NCI-H1092 (cell line): ENCODE measurements at places on chromosomes 6 and 20.

GRCh38 chr6:3808199-3808598, 41.0 kb upstream of the FAM50B start:
- DNase-seq, result no peak

- no peak for DNase-seq
These were observed 82.5 kb downstream of the TRIM27 start for GRCh38 chr6:28841290-28841689.

DNA sequence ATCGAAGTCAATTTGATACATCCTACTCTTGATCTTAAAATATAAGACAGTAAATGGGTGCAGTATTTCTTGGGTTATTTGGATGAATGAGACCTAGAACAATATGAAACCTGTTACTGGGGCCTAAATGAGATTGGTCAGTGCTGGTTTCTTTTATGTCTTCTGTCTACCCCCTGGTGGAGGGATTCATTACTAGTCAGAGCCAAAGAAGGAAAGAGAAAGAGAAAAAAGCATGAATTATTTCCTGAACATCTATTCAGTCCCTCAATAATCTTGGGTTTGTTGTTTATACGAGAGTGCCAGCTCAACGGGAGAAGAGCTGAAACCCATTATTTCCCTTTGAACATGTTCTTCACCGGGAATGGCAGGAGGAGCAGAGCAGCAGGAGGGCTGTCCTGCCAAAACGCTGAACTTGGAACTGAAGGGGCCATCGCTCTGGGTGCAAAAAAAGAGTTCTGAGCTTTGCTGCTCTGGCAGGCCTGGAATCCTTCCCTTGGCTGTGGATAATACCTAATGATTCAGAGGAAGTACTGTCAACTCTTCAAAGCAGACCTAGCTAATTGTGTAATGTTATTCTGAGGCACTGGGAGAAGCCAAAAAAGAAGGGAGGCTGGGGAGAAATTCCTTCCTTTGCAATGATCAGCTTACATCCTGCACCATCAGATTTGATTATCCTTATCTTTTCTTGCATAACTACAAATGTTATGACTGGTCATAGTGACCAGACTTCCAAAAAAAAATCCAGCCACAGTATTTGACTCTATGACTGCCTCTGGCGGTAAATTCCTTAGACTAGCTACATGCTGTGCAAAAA, 72.0 kb downstream of the BLOC1S5 start:
- no peak for DNase-seq

DNA sequence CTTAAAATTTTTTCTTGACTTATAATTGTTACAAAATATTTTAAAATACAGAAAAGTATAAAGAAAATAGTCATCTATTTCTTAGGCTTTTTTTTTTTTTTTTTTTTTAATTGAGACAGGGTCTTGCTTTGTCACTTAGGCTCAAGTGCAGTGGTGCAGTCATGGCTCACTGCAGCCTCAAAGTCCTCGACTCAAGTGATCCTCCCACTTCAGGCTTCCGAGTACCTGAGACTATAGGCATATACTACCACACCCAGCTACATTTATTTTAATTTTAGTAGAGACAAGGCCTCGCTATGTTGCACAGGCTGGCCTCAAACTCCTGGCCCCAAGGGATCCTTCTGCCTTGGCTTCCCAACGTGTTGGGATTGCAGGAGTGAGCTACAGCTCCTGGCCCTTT, 5.3 kb upstream of the ACAT2 start:
- DNase-seq, result no peak

DNA sequence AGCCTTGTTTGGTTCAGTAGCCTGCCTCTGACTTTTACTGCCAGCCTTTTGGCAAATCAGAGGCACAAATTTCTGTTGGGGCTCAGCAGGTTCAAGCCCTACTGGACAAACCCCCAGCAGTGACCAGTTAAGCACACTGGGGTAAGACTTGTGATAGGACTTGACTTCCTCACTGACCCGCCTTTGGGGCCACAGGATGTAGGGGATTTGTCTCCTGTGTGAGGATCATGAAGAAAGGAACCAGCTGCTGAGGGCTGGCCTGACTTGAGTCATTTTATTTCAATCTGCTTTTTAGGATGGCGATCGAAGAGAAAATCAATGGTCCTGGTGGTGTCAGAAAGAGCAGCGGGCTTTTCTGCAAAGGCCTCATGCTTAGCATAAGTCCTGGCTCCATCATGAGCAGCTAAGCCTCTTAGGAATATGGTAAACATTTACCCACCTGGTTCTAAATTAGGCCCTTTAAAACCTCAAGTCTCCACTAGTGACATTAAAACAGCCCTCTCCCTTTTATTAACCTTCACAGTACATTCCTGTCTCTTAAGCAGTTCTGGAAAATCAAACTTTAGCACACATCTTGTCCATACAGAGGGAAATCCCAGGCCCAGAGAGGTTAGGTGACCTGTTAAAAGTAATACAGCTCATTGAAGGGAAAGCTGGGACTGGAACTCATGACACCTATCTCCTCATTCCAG, 16.6 kb downstream of the CHMP4B start:
- DNase-seq, result no peak

DNA sequence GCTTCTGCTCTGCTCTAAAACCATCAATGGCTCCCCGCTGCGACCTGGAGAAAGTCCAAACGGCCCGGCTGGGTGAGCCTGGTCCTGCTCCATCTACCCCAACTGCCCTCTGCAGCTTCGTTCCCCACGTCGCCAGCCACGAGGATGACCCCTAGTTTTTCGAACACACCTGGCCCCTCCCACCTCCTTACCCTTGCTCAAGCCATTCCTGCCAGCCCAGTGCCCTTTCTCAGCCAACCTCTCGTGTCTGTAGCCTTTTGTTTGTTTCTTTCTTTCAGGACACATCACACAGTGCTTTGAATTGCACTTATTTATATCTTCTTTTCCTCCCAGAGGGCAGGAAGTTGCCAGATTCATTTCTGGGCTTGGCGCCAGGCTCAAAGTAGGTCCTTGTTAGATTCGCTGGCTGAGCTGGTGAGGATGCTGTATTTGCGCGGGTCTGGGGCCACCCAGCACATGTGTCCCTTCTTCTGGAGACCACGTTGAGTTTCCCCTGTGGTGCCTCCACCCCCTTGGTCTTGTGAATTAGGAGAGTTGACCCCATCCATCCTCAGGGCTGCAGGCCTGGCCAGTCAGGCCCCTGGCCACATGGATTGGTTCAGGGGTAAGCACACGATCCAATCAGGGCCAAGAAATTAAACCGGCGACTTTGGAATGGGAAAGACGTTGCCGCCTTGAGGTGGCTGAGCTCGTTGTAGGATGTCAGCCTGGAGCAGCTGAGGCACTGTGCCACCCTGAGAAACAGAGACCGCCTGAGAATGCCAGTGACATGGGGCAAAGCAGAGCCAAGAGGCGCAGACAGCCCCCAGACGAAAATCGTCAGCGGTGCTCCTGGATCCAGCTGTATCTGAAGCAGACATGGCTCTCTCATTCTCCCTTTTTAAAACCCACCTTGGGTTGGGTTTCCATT, 156.0 kb downstream of the CEBPB start:
- DNase-seq, result peak; percentile 71

- DNase-seq, result no peak
These were observed 118.7 kb downstream of the OPRM1 start for GRCh38 chr6:154157706-154158105.

GRCh38 chr6:3455147-3455568, 1.7 kb downstream of the SLC22A23 start:
- no peak for DNase-seq

DNA sequence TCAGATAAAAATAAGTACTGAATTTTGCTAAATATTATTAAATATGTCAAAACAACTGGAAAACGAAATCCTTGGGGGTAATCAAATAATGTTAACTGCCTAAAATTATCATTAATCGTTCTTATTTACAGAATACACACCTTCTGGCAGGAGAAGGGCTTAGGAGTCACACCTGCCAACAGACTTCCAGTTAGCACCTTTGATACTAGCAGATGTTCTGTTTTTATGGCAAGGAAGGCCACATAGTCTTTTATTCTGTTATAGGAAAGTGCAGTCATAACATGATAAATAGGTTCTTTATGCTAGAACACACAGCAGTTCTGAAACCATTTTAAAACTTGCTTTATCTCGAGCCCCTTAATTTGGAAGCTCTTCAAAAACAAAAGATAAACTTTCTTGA, 464.1 kb downstream of the UTRN start:
- peak; percentile 54 for DNase-seq

DNA sequence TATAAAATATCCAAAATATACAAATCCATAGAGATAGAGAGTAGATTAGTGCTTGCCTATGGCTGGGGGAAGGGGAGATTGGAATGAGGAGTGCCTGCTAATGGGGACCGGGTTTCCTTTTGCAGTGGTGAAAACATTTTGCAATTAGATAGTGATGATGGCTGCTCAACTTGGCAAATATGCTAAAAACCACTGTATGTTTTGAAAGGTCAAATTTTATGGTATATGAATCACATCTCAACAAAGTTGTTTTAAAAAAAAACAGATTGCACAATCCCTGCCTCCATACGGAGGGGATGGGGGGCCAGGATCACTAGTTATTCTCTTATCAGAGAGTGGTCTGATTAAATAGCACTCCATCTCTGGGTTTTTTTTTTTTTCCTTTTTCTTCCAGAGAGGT, 76.9 kb upstream of the RIPOR2 start:
- no peak for DNase-seq

DNA sequence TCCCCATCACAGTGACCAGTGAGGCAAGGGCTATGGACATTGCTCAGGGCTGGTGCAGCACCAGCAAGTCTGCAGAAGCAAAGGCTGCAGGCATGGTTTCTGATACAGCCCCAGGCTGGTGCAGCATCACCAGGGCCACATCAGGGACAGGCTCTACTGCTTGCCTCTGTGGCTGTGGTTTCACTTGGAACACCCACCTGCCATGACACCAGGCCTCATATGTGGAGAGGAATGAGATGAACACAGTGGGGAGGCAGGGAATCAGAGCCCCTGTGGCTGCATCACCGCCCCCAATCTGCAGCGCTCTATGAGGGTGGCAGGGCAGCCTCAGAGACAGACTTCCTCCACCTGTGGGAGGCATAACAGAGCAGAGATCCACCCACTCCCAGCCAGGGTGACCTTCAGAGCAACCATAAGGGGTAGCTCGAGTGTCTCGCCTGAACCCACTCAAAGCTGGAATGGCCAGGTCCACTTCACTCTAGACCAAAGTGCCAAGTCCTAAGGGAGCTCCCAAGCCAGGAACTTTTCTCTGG, 7.9 kb downstream of the RING1 start:
- DNase-seq, result no peak

DNA sequence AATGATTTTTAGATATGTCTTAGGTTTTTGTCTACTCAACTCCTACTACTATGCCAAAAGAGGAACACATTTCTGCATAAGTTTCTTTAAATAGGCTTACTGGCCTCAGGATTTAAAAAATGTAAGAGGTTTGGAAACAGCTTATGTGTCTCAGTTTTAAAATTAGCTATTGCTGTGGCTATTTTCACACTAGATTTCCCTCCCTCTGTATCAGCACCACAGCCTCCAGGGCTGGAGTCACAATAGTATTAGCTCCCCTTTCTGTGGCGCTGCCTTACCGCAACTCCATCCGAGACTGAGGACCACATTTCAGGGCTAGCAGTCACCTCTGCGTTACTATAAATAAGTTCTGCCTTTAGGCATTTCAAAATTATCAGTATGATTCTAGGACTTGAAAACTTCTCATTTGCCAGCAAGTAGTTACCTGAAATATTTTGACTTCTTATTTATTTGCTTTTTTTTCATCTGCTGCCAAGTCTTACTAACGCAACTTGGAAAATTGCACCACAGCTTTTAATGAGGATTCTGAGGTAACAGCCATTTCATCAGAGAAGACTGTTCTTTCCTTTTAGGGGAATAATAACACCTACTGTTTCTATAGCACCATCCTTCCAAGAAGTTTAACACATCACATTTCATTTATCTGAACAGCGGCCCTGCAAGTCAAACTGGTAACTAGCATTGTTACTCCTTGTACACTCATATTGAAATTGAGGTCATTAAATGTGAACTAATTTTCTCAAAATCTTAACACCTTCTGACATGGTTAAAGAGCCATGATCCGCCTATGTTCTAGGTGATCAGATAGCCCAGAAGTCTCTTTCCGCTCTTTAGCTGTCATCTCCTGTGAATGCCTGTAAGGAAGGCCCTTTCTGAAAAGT, 105.9 kb downstream of the GJA10 start:
- DNase-seq, result no peak
